ENCODE measurements at places on chromosomes 16 and 17.

DNA sequence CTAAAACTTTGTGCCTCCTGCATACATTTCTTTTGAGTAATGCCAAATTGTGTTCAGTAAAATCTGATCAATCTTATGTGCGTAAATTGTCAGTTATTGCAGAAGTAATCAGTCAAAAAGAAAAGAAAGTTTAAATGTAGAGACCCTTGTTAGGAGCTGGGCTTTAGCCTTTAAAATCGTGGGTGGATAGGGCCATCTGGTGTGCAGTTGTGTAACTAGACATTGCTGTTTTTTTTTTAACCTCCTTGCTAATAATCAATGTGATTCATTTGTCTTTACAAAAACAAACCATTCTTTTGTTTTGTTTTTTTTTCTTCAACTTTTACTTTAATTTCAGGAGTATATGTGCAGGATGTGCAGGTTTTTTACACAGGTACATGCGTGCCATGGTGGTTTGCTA lies 5.3 kb upstream of the WWOX start:
- no peak for DNase-seq

DNA sequence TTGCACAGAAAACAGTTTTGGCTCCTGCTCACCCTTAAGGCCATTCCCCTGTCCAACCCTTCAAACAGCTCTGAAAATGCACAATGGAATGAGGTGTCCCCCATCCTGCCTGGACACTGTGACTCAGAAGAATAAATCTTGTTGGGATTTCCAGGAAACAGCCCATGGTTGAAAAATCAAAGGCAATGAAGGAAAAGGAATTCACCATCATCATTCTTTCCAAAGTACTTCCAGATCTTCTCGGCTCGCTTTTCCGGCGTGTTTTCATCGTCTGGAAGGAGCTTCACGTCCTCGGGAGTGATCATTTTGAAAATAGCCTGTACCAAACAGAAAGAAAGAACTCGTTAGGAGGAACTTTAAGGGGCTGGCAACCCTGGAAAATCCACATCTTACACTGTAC lies 4.3 kb downstream of the RCVRN start:
- no peak for DNase-seq

- DNase-seq, result peak; percentile 99
Measured at GRCh38 chr17:80147035-80147822, at the start of gene EIF4A3. Gene EIF4A3 (minus strand): TSS chr17:80147128. CDS start chr17:80146961, 167 bp downstream.

GRCh38 chr16:30173054-30173453 lies 10.3 kb upstream of the CORO1A start:
- DNase-seq, result no peak

GRCh38 chr16:3173892-3174617 lies 13.9 kb upstream of the OR1F1 start:
- peak; percentile 98 for DNase-seq

GRCh38 chr17:77734371-77735080 lies 224.0 kb upstream of the TNRC6C start:
- peak; percentile 52 for DNase-seq

- DNase-seq, result no peak
Measured at GRCh38 chr17:80320496-80320895, 59.8 kb downstream of the RNF213 start.

- no peak for DNase-seq
Measured at GRCh38 chr17:72077326-72077960, 43.4 kb upstream of the SOX9 start.

GRCh38 chr16:13305019-13305755 lies 403.8 kb downstream of the SHISA9 start:
- DNase-seq, result no peak

Measured in RPMI8226 (cell line).